Occipital lobe (tissue), 3 donors: ENCODE measurements at places on chromosomes 12 and 14.

- DNase-seq = no peak
Observed at GRCh38 chr12:132284827-132285741, 44.3 kb downstream of the GALNT9 start.

GRCh38 chr12:15538881-15539280, 216.6 kb downstream of the PTPRO start:
- DNase-seq = no peak

DNA sequence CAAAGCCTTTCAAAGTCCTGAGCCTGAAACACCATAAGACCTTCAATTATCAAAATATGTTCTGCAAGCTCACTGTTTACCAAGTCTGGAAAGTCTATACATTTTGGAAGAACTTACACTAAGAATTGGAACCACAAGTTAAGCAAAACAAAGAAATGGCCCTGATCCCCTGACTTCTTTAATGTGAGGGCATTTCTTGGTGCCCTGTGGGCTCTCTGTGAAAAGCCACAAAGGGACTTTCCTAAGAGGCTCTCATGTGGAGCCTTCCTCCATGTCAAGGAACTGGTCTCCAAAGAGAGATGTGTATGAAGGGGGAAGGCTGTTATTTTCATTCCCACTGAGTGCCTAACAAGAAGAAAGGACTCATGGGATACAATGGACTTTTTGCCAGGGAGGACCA, 13.5 kb upstream of the MYH6 start:
- no peak for DNase-seq

GRCh38 chr12:54593135-54593534, 4.7 kb upstream of the PPP1R1A start:
- DNase-seq = no peak

GRCh38 chr14:67232621-67233020, 8.6 kb upstream of the PALS1 start:
- no peak for DNase-seq

GRCh38 chr12:47798382-47798948, 21.2 kb downstream of the HDAC7 start:
- no peak for DNase-seq

- no peak for DNase-seq
Observed at GRCh38 chr14:93027810-93028723, 87.7 kb downstream of the ITPK1 start.

GRCh38 chr14:102629808-102630350, 37.4 kb downstream of the RCOR1 start:
- DNase-seq = no peak
